ENCODE measurements at places on chromosomes 12 and 14.
A peak's percentile ranks its signal among the peaks of the same experiment; 100 is the strongest.

- no peak for DNase-seq
- H3K4me3 ChIP-seq = no peak overlapping the region
- H3K4me1 ChIP-seq = peaks cover 18% of the 10 kb centered on the region
- no peaks in the 10 kb centered on the region for H3K27me3 ChIP-seq
Measured at GRCh38 chr14:54570047-54570446, 3.1 kb downstream of the SAMD4A start.

DNA sequence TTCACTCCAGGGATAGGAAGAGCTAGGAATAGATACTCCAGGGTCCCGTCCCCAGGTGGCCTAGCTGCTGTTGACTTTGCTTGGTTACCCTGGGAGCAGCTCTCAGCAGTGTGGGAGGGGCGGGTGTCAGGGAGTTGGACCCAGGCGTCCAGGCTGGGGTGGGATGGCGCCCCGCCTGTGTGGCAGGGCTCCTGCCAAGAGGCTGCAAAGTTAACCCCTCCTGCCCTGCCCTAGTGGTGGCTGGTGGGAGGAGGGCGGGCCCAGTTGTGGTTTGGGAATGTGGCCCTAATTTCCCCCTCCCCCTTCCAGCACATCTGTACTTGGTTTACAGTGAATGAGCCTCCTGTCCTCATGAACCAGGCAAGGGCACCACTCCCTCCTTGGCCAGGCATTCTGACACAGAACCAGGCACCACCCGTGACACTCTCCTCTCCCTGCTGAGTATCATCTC, 1.7 kb upstream of the RARG start:
- no peak for DNase-seq
- H3K4me3 ChIP-seq = no peak overlapping the region
- H3K36me3 ChIP-seq = no peaks in the 10 kb centered on the region
- peaks cover 31% of the 10 kb centered on the region for H3K4me1 ChIP-seq
- H3K27ac ChIP-seq = no peak overlapping the region

DNA sequence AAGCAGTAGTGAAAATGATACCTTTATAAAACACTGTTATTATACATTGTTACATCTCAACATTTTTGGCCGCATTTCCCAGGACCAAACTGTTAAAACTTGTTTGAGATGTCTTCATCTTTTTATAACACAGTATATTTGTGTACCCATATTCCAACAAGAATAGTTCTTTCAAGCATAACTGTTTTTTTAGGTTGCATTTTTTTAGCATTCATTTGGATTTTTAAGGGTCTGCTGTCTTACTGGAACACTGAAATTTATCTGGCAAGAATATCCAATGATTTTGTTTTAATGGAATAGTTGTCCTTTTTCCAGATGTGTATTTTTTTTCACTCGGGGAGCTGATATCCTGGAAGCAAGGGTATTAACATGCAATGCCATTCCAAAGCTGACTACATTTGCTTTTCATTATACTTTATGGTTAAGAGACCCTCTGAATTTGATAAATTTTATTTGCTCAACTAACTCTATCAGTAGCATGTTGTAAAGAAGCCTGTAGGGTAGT, 8.9 kb upstream of the NAV3 start:
- H3K36me3 ChIP-seq = no peaks in the 10 kb centered on the region
- no peak overlapping the region for H3K4me3 ChIP-seq
- H3K4me1 ChIP-seq = no peaks in the 10 kb centered on the region
- no peaks in the 10 kb centered on the region for H3K27me3 ChIP-seq
- no peak for DNase-seq
- no peak overlapping the region for H3K27ac ChIP-seq

DNA sequence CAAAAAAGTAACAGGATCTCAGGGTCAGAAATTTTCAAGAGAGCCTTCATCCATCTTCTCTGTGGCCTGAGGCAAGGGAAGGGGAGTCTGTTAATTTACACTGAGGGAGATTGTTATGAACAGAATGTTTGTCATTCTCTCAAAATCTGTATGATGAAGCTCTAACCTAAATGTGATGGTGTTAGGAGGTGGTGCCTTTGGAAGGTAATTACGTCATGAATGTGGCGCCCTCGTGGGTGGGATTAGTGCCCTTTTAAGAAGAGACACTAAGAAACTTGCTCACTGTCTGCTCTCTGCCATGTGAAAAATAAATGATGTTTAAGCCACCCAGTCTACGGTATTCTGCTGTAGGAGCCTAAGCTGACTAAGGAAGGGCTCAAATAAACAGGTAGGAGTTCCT, 521.6 kb downstream of the SNAPC1 start:
- no peaks in the 10 kb centered on the region for H3K27me3 ChIP-seq
- H3K36me3 ChIP-seq = no peaks in the 10 kb centered on the region
- H3K27ac ChIP-seq = no peak overlapping the region
- no peak overlapping the region for H3K4me3 ChIP-seq
- DNase-seq = no peak

DNA sequence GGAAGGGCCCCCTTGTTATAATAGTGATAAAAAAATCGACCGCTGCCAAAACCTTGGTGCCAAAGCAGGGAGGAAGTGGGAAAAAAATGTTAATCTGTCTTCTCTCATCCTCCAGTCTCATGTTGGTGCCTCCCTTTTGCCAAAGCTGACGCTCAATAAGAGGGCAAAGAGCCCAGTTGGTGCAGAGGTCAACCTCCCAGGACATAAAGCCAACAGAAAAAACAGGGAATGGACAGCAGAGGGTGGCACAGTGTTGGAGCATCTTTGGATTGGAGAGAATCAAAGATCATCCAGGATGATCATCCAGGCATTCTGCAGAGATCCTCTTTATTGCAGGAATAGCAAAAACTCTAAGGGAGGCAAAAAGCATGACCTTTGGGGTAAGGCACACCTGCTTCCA, 9.8 kb upstream of the TTC9 start:
- no peak overlapping the region for H3K4me3 ChIP-seq
- peaks cover 11% of the 10 kb centered on the region for H3K4me1 ChIP-seq
- DNase-seq = no peak
- peaks cover 23% of the 10 kb centered on the region for H3K36me3 ChIP-seq
- no peaks in the 10 kb centered on the region for H3K27me3 ChIP-seq

GRCh38 chr12:32891956-32892355, 4.6 kb downstream of the PKP2 start:
- H3K36me3 ChIP-seq = no peaks in the 10 kb centered on the region
- H3K4me1 ChIP-seq = peaks cover 9% of the 10 kb centered on the region
- no peak overlapping the region for H3K27ac ChIP-seq
- no peak overlapping the region for H3K4me3 ChIP-seq

- H3K27me3 ChIP-seq = peaks cover 2% of the 10 kb centered on the region
- no peak for DNase-seq
- no peak overlapping the region for H3K27ac ChIP-seq
- H3K4me3 ChIP-seq = no peak overlapping the region
Measured at GRCh38 chr12:125549836-125550235, 484.6 kb downstream of the AACS start.

DNA sequence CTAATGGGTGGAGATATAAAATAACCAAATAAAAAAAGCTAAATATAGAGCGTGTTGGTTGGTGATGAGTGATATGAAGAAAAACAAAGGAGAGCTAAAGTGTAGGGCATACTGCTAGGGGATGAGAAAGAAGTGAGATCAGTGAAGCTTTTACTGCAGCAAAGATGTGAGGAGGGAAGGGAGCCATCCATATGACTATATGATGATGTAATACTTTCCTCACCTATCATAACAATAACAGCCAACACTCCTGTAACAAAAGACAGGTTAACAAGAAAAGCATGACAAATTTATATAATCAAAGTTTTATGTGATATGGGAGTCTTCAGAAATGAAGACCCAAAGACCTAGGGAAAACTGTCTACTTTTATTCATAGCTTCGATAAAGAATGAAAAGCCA, 57.4 kb upstream of the LRFN5 start:
- no peaks in the 10 kb centered on the region for H3K27me3 ChIP-seq
- H3K4me1 ChIP-seq = no peaks in the 10 kb centered on the region
- H3K4me3 ChIP-seq = no peak overlapping the region
- no peaks in the 10 kb centered on the region for H3K36me3 ChIP-seq

- no peak for DNase-seq
- H3K36me3 ChIP-seq = no peaks in the 10 kb centered on the region
- no peak overlapping the region for H3K4me3 ChIP-seq
- H3K27me3 ChIP-seq = no peaks in the 10 kb centered on the region
- H3K27ac ChIP-seq = no peak overlapping the region
Measured at GRCh38 chr12:88329833-88330232, 187.7 kb downstream of the TMTC3 start.

DNA sequence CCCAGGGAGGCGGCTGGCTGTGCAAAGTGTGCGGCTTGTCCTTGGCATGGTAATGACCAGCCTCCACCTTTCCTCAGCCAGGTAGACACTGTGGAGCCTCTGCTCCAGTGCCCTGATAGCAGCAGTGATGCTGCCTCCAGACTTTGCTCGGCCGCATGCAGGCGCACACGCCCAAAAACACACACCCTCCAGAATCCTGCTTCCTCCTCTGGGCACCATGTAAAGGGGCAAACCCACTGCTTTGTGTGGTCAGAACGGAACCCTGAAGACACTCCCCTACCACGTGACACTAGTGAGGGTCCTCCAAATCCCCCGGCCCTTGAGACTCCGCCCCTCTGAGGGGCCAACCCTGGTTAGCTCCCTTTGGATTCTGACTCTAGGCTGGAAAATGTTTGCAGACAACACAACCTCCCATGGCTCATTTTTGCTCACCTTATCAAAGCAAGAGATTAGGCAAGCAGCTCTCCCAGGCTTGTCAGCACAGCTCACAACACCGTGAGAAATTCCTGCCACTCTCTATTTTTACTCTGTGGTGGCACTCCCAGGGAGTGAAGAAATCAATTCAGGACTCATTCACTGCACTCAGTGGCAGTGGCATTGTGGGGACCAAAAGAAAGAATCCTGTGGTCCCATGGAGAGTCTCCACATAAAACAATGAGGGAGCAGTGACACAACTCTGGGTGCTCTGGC, 4.5 kb downstream of the KRT77 start:
- H3K27me3 ChIP-seq = peaks cover 25% of the 10 kb centered on the region
- H3K27ac ChIP-seq = no peak overlapping the region
- no peaks in the 10 kb centered on the region for H3K36me3 ChIP-seq
- no peak for DNase-seq
- H3K4me1 ChIP-seq = no peaks in the 10 kb centered on the region

GRCh38 chr12:122839907-122840554, 4.8 kb downstream of the HIP1R start:
- H3K27ac ChIP-seq = no peak overlapping the region
- DNase-seq = no peak
- H3K4me1 ChIP-seq = peaks cover 54% of the 10 kb centered on the region
- no peak overlapping the region for H3K4me3 ChIP-seq
- no peaks in the 10 kb centered on the region for H3K27me3 ChIP-seq

- peaks cover 12% of the 10 kb centered on the region for H3K4me1 ChIP-seq
- no peaks in the 10 kb centered on the region for H3K27me3 ChIP-seq
- no peaks in the 10 kb centered on the region for H3K36me3 ChIP-seq
- H3K27ac ChIP-seq = no peak overlapping the region
- H3K4me3 ChIP-seq = no peak overlapping the region
Measured at GRCh38 chr12:15859116-15859515, 23.1 kb upstream of the STRAP start.

- no peak for DNase-seq
- no peaks in the 10 kb centered on the region for H3K4me1 ChIP-seq
- H3K4me3 ChIP-seq = no peak overlapping the region
- H3K27ac ChIP-seq = no peak overlapping the region
Measured at GRCh38 chr14:96135285-96135684, 69.4 kb upstream of the BDKRB2 start.

DNA sequence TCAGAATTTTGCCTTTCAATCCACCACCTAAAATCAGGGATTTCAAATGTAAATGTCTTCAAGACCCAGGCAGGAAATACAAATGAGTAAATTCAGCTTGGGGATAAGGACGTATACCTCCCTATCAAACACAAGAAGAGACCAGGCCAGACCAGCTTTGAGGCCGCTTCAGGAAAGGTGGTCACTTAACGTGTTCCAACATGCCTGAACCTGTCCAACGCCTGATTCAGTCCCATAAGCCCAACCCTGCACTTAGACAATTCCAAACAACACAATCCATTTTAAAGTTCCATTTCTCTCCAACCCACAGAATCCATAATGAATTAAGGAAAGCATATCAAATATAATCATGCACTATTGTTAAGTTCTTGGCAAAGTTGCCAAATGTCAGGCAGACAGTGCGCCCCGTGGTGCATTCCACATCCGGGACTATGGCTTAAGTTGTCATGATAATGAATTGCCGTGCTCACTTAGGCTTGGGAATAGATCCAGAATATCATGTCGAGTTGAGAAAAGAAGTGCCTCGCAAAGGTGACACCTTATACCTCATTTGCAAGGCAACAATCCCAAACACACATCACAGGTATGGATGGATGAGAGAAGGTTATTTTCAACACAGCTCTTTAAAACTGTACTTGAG, 35.5 kb downstream of the CCDC60 start:
- no peak overlapping the region for H3K27ac ChIP-seq
- DNase-seq = no peak
- peaks cover 7% of the 10 kb centered on the region for H3K27me3 ChIP-seq
- H3K4me1 ChIP-seq = no peaks in the 10 kb centered on the region

GRCh38 chr14:84409435-84409834, 1120.5 kb upstream of the FLRT2 start:
- no peaks in the 10 kb centered on the region for H3K36me3 ChIP-seq
- H3K27me3 ChIP-seq = no peaks in the 10 kb centered on the region
- H3K27ac ChIP-seq = no peak overlapping the region
- no peak overlapping the region for H3K4me3 ChIP-seq

GRCh38 chr12:57139796-57140649, 7.4 kb downstream of the LRP1-AS start:
- no peak overlapping the region for H3K27ac ChIP-seq
- peaks cover 3% of the 10 kb centered on the region for H3K27me3 ChIP-seq
- H3K36me3 ChIP-seq = no peaks in the 10 kb centered on the region
- no peak for DNase-seq
- H3K4me3 ChIP-seq = no peak overlapping the region

- H3K4me3 ChIP-seq = peak overlapping the region; percentile 77
- DNase-seq = no peak
- peaks cover 48% of the 10 kb centered on the region for H3K4me1 ChIP-seq
- no peaks in the 10 kb centered on the region for H3K27me3 ChIP-seq
- H3K27ac ChIP-seq = peak overlapping the region; percentile 99
- H3K36me3 ChIP-seq = no peaks in the 10 kb centered on the region
Measured at GRCh38 chr14:105069522-105069870, 4.3 kb upstream of the GPR132 start.

- no peaks in the 10 kb centered on the region for H3K4me1 ChIP-seq
- peaks cover 4% of the 10 kb centered on the region for H3K36me3 ChIP-seq
- no peak overlapping the region for H3K27ac ChIP-seq
- peaks cover 2% of the 10 kb centered on the region for H3K27me3 ChIP-seq
- no peak overlapping the region for H3K4me3 ChIP-seq
Measured at GRCh38 chr14:104328607-104329006, 190.2 kb downstream of the KIF26A start.

DNA sequence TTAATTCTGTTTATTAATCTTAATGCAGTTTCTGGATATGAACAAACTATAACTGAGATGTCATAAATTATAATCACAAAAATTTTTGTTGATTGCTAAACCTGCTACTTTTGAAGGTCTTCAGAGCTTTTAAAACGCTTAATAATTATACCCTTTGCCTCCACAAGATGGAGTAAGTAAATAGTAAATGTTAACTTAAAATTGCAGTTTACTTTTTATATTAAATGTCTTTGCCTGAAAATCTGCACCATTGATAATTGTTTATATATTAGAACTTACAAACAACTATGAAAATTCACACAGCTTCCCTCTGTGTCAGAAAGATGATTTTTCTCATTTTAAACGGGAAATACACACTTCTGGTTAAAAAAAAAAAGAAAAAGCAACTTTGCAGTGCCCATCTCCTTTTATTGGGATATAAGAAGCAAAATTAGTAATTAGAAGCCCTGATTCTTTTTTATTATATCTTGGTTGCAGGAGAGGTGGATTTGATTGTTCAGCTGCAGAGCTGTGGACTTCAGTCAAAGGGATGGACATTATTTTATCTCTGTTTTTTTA, 35.6 kb downstream of the SCFD1 start:
- no peaks in the 10 kb centered on the region for H3K27me3 ChIP-seq
- no peaks in the 10 kb centered on the region for H3K4me1 ChIP-seq
- H3K36me3 ChIP-seq = peaks cover 13% of the 10 kb centered on the region
- H3K4me3 ChIP-seq = no peak overlapping the region
- H3K27ac ChIP-seq = no peak overlapping the region
- no peak for DNase-seq

All from memory B cell (primary cell).